Activated naive CD4-positive, alpha-beta T cell (primary cell): ENCODE measurements at places on chromosomes 7 and 10.

- no peak for DNase-seq
Measured at GRCh38 chr10:36534471-36535002, 590.9 kb upstream of the ANKRD30A start.

- no peak for DNase-seq
Measured at GRCh38 chr7:37048674-37049073, 324.4 kb upstream of the AOAH start.

DNA sequence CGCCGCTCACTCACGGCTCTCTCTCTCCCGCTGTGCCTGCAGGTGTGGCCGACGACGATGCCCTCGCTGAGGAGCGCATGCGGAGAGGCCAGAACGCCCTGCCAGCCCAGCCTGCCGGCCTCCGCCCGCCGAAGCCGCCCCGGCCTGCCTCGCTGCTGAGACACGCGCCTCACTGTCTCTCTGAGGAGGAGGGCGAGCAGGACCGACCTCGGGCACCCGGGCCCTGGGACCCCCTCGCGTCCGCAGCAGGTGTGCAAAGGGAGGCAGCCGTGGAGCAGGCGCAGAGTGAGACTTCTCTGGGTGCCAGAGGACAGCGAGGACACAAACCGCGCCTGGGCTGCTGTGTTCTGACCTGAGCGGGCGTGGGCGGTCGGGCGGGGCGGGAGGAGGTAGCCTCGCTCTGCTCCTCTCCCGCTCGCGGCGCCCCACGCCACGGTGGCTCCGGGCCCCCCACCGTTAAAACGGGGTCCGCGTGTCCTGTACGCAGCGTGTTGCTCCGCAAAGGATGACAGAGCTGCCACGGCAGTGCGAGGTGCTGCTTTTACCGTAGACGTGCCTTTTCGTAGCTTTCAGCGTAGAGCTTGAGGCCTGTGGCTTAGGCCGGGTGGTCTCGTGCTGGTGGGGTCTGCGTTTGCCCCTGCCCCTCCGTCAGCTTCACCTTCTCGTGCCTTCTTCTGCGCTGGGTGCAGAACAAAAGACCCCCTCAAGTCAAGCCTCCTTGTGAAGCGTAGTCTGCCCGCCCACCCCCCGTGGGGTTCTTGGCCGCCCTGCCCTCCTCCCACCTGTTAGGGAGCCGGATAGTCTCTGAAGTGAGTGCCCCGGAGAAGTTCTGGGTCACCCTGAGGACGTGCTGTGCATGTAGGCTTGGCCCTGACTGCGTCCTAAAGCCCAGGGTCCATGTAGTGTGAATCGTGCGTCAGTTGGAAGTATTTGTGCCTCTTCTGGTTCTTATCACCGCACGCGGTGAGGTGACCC is 73.2 kb downstream of the DNAJB6 start:
- no peak for DNase-seq

- DNase-seq = no peak
Measured at GRCh38 chr7:55438757-55439525, 73.8 kb downstream of the LANCL2 start.

- DNase-seq = no peak
Measured at GRCh38 chr7:30682212-30683083, at the start of gene CRHR2. Gene CRHR2 (minus strand): TSS chr7:30682456. CDS start chr7:30682280, 176 bp downstream.

DNA sequence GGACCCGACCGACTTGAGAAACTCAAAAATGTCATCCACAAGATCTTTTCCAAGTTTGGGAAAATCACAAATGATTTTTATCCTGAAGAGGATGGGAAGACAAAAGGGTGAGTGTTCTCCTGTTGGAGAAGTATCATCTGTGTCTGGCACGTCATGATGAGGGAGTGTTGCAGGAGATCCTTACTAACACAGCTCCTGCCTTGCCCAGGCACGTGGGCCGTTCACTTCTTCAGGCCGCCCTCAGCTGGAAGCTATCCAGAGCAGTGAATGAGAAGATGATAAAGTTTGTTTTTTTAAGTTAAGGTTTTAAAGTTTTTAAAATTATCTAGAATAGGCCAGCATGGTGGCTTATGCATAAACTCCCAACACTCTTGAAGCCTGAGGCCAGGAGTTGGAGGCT is 6.2 kb downstream of the EIF3B start:
- DNase-seq = no peak

DNA sequence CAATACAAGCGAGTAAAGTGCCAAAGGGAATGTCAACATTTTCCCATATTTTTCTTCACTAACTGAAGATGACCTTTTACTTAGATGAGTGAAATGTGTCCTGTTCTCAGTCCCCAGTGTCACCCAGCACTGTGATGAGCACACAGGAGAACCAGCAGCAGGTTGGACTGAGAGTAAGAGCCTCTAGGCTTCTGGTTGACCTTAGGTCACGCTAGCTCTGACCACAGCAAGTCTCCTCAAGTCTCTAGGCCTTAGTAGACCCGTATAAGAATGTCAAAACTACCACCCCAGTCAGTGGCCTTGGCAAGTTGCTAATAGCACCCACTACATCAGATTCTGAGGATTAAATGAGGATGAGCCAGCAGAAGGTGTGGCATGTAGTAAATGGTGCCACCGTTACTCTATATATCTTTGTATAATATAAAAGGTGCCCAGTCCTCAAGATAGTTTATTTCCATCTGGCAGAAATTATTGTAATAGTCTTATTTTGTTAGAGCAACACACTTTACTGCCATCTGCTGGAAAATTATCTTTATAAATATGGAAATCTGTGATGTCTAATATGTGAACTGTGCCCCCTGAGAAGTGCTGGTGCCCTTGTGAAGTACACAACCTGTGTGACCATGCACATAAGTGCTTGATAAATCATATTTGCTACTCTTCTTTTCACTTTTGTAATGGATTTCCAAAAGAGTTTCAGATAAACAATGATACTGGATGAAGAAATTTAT is 75.7 kb downstream of the SPAG6 start:
- no peak for DNase-seq

- DNase-seq = no peak
Measured at GRCh38 chr7:99125505-99125865, 18.4 kb downstream of the SMURF1 start.

DNA sequence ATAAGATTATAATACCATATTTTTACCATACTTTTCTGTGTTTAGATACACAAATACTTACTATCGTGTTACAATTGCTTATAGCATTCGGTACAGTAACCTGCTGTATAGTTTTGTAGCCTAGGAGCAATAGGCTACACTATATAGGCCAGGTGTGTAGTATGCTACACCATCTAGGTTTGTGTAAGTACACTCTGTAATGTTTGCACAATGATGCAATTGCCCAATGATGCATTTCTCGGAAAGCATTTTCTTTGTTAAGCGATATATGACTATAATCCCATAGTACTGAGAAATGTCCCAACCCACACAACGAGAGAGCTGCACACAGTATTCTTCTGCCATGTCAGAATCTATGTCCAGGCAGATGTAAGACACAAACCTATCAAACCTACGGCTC is 160.0 kb downstream of the NEBL start:
- DNase-seq = no peak

GRCh38 chr7:5679813-5680473 is 101.5 kb downstream of the RNF216 start:
- no peak for DNase-seq

DNA sequence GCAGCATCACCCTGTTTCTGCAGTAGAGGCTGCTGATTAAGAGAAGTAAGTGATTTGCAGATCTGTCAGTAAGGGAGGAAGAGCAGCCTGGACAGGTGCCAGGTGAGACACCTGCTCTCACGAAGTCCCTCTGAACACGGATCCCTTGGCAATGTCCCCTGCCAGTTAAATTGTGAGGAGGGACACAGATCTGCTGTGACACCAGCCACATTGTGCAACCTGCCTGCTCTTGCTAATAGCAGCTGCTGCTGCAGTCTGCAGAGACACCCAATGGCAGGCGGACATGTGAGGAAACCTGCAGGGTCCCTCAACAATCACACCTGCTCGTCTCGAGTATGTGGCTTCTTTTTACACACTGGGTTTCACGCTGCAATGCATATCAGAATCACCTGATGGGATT is 31.9 kb downstream of the ANXA11 start:
- no peak for DNase-seq

DNA sequence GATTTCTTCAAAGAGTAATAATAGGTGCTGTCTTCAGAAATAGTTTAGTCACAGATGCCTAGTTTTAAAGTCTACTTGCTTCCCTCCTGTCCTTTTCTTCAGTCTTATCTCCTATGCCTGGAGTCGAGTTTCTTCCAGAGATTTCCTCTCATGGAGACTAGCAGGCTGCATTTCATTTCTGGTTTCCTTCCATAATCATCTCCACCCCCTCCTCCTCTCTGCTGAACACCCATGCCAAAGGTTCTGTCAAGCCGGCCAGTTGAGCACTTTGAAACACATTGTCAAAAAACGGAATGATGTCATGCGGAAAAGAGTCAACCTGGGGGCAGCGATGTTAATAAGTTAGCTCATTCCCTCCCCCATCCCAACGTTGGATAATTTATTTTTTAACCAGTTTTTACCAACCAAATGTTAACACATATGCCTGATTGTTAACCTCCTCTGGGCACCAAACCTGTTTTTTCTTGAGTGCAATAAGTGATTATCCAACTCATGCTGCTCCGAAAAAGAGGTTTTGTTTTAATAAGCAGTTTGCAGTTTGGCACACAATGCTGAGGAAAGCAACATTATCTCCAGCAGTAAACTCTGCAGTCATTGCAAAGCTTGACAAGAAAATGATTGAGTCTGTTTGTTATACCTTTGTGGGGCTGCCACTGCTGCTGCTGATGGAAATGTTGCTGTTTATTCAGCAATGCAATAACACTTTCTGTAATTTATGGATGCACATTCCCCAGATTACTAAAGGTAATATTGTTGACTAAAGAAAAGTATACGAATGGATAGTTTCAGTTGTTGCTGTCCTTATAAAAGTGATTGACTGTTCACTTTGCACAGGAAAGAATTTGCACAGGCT is 161.6 kb downstream of the LRMDA start:
- no peak for DNase-seq

DNA sequence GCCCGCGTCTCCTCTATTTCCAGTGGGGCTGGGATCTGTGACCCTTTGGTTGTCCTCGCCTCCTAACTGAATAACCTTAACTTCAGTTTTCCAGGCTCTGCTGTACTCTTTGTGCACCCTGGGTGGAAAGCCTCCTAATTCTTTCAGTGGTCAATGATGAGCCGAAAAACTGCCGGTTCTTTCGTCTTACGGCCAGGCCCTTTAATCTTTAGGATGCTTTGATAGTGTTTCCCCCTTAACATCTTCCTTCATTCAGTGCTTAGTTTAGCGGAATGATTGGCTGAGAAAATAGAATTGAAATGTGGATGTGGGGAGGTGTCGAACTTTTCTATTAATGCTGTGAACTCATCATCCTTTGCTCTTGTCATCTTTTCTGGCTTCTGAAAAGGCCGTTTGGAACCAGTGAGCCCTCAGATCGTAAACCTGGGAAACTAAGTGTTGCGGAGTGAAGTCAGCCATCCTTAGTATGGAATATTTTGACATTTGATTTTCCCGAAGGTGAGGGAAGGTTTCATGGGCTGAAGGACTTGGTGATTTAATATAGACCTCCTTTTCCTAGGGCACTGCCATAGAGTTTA is 847 bp downstream of the GARS1 start:
- DNase-seq = no peak

DNA sequence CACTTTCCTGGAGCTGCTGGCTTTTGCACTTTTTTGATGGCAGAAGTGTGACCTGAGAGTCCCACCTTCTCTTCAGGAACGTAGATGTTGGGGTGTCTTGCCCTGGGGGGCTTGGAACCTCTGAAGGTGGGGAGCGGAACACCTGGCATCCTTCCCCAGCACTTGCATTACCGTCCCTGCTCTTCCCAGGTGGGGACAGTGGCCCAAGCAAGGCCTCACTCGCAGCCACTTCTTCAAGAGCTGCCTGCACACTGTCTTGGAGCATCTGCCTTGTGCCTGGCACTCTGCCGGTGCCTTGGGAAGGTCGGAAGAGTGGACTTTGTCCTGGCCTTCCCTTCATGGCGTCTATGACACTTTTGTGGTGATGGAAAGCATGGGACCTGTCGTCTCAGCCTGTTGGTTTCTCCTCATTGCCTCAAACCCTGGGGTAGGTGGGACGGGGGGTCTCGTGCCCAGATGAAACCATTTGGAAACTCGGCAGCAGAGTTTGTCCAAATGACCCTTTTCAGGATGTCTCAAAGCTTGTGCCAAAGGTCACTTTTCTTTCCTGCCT is 31.1 kb downstream of the PFKFB3 start:
- no peak for DNase-seq

DNA sequence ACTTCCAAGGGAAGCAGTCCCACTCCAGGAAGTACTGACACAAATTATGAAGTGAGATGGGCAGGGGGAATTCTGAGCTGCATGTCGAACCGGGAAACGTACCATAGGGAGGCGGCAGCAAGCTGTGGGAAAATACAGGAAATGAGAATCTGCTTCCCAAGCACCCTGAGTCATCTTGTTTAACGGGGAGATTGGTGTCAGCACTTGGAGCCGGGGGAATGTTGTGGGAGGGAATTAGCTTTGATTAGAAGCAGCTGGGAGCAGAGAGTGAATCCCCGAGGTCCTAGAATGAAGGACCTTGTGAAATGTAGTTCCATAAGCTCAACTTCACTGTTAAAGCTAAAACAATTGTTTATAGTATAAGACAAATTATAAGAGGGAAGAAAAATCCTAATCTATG is 141.4 kb upstream of the PRKCQ start:
- no peak for DNase-seq

GRCh38 chr10:101031128-101031795 is at the start of the genes PDZD7 and SFXN3:
Gene PDZD7 (minus strand): TSS chr10:101031129. CDS start chr10:101030219, 910 bp downstream.
Gene SFXN3 (plus strand): TSS chr10:101031234. CDS start chr10:101034695, 3,461 bp downstream.
- DNase-seq = peak; percentile 97

GRCh38 chr7:50952544-50952943 is 169.8 kb upstream of the GRB10 start:
- DNase-seq = no peak

GRCh38 chr10:71475243-71475871 is 78.6 kb downstream of the CDH23 start:
- no peak for DNase-seq

DNA sequence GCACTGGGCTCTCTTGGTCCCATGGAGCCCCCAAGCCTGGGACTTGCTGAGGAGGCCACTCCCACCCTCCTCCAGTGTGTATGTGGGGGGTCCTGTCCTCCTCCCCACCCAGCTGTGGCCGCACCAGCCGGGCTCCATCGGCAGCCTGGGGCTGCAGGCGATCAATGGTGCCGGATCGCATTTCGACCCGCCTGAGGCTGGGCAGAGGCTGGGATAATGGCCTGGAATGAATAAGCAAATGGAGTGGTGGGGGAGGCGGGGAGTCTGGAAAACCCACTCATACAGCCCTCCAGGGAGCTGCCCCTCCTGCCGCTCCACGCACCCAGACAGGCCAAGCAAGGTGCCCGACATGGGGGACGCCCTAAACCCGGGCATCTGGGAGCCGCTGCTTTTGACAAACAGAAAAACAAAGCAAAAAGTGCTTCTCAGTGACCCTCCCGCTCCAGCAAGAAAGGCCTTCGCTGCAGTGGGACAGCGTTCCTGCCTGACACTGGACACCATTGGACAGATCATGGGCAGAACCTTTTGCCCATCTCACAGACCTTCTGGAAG is 160.5 kb downstream of the NRF1 start:
- no peak for DNase-seq
